ENCODE measurements at places on chromosomes 5 and 9.

DNA sequence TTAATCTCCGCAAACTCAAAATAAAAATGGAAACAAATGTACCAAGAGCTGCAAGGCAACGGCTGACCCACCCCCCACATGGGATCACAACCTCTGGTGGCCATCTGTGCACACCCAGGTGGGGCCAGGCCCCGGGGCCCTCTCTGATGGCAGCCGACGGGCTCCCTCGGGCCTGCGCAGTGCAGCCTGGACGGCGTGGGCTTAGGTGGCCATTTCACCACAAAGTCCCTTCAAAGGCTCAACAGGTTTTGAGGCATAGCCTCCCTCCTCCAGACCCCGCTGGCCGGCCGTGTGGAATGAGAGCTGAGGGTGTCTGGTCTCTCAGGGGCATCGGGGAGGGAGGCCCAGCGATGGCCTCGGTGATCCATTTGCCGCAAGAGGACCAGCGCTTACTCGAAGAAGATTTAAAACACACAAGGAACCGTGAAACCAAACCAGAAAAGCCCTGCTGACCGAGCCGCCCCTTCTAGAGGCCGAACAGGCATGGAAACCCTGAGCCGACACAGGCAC is 42.7 kb upstream of the CEP72 start:
- no peak for DNase-seq

GRCh38 chr9:2161661-2162060 is 146.5 kb downstream of the SMARCA2 start:
- DNase-seq: no peak

- no peak for DNase-seq
Observed at GRCh38 chr9:97980918-97981845, 2.0 kb upstream of the ANP32B start.

DNA sequence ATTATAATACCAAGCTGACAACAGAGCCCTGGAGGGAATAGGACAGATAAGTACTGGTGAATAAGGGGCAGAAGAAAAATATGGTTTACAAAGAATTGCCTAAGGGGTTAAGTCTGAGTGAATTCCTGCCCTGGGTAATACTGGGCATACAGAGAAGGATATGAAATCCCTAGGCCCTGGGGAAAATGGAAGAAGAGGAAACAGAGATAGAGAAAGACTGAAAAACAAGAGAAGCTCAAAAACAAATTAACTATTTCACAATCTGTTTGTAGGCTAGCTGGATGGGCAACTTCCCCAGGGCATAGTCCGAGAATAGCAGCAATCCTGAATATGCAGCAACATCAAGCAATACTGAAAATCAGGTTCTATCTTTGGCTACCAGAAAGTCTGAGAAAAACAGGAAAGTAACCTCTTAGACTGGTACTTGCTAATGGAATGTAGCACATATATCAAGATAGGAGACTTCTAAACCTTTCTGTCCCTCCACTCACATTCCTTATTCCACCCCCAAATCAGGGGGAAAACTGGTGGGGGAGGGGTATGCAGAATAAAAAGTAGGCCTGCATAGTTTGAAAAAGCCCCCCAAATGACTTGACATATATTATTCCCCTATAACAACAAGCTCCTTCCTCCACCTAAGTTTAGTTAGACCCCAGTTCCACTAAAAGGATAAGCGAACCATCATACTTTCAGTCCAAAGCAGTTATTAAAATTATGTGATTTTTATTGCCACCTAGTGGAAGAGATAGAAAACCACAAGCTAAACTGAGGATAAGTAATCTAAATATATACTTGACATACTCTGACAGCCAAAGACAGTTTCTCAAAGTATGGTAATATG is 20.6 kb downstream of the SLC38A9 start:
- DNase-seq: no peak

DNA sequence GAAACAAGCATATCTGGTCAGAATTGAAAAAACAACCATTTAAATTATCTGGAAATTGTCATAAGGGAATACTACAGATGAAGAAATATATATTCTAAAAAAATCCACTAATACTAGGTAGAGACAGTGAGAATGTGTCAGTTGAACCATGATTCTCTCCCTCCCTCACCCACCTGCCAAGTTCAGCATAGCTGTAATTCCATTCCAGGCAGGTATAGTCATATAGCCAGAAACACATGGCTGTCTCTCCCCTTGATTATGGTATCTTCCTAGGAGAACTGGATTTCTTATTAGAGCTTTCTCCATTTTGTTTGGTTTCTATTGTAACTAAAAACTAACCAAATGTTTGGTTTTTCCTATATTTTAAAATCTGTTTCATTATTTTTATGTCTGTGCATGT is 509.2 kb downstream of the CDH10 start:
- DNase-seq: no peak
